T-helper 17 cell (primary cell): ENCODE measurements at places on chromosomes 2 and 18. TPM values are rescaled to one million over a fixed set of nuclear protein-coding genes. Genes with fewer than 3 reads are reported as not detected.

CCL20 gene
- 24.3 TPM for total RNA-seq

SP140 gene
- 67.2 TPM for total RNA-seq

DNA sequence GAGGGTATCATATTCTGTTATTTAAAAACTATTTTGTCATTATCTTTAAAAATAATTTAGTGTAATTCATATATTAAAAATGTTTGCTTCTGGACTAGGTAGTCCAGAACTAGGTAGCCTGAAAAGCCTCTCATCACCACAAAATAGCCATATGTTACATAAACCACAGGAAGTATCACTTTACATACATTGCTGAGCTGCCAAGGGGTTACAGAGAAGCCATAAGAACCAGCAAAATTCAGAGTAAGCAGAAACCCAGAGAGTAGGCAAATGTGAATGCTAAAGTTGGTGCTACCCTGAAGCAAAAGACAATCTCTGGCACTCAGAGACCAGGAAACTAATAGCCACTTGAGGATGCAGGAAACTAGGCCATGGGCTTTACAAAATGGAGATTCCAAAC, 60.9 kb downstream of the LOXHD1 start:
- no peaks in the 10 kb centered on the region for H3K4me1 ChIP-seq
- no peak for DNase-seq
- peaks cover 2% of the 10 kb centered on the region for H3K36me3 ChIP-seq
- H3K27me3 ChIP-seq: peaks cover 44% of the 10 kb centered on the region
- no peak overlapping the region for H3K4me3 ChIP-seq
- no peak overlapping the region for H3K27ac ChIP-seq

- H3K4me1 ChIP-seq: peaks cover 3% of the 10 kb centered on the region
- H3K27me3 ChIP-seq: peaks cover 14% of the 10 kb centered on the region
- no peak for DNase-seq
Observed at GRCh38 chr2:164624316-164624715, 3.0 kb upstream of the GRB14 start.

DNA sequence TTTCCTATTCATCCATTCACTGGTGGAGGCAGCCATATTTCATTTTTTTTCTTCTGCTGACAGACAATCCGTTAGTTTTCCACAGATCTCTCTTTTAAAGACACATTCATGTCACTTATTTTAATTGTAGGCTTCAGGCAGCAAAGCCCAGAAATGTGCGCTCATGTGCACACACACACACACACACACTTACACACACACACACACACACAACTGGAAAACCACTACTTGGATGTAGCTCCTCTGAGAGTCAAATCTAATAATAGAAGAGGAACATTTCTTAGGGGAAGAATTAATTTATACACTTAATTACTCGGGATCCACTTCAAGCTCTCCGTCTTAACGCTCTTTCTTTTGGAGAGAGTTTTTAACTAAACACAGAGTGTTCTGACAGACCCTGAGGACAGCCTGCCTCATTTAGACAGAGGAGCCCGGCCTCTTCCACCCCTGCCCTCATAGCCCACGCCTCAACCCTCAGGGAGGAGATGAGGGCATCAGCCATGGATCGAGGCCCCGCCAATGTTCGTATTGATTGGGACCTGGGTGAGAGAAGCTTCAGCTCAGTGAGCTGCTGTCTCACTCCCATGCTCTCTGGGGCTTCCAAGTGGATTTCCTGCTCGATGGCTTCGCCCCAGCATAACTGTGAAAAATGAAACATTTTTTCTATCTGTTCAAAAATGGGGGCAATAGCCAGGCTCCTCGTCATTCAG, 261.4 kb upstream of the SKOR2 start:
- DNase-seq: no peak
- no peak overlapping the region for H3K27ac ChIP-seq
- H3K27me3 ChIP-seq: peaks cover 23% of the 10 kb centered on the region
- H3K4me3 ChIP-seq: no peak overlapping the region
- no peaks in the 10 kb centered on the region for H3K36me3 ChIP-seq

DNA sequence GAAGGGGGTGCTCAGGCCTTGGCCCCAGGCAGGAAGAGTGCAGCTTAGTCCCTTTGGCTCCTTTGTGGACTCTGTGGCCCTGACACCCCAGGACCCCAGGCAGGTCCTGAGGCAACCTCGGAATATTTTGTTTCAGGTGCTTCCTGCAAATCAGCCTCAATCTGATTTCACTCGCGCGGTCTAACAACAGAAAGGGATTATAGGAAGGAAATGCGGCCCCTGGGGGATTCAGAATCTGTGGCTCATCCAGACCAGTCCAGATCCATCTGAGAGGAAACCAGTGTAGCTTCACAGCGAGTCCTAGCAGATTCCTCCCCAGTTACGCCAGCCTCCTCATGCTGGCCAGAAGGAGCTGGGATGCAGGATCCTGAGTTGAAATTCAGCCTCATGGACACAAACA, 59.5 kb upstream of the YWHAQ start:
- no peak for DNase-seq
- H3K4me3 ChIP-seq: peak overlapping the region; percentile 12
- peaks cover 10% of the 10 kb centered on the region for H3K4me1 ChIP-seq
- H3K36me3 ChIP-seq: no peaks in the 10 kb centered on the region

DNA sequence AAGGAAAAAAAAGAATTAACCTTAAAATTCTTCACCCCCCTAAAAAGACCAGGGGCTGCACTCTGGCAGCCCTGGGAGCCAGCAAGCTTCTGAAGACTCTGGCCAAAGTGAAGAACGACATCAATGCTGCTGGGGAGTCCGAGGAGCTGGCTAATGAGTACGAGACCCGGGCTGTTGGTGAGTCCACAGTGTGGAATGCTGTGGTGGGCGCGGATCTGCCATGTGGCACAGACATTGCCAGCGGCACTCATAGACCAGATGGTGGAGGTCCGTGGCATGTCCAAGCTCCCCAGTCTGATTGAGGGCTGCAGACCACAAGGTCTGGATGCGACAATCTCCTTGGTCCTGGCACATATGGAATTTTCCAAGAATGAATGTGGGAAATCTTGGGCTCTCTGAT, 47.4 kb downstream of the TRPM8 start:
- H3K36me3 ChIP-seq: no peaks in the 10 kb centered on the region
- peaks cover 12% of the 10 kb centered on the region for H3K27me3 ChIP-seq
- DNase-seq: no peak
- H3K4me3 ChIP-seq: no peak overlapping the region

DNA sequence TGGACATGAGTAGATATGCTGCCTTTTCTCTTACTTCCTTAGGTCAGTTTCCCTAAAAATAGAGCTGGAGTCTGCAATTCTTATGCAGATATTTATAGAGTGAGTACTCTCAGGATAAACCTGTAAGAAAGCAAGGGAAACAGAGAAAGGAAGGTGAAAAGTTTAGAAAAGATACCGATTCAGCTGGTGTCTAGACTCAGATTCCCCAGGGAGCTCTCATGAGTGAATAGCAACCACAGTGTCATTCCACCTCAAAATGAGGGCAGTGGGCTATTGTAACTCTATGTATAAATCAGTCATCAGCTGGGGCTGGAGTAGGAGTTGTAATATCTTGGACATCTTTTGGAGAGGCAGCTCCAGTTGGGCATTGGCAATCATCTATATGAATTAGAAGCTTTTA, 1485.1 kb upstream of the TMEFF2 start:
- no peak for DNase-seq
- H3K27ac ChIP-seq: no peak overlapping the region
- no peaks in the 10 kb centered on the region for H3K27me3 ChIP-seq
- H3K36me3 ChIP-seq: no peaks in the 10 kb centered on the region
- H3K4me3 ChIP-seq: no peak overlapping the region
- H3K4me1 ChIP-seq: no peaks in the 10 kb centered on the region
